ENCODE measurements at places on chromosomes 12 and 14. TPM values are rescaled to one million over a fixed set of nuclear protein-coding genes. Genes with fewer than 3 reads are reported as not detected.

- H3K27me3 ChIP-seq: peaks cover 7% of the 10 kb centered on the region
- H3K27ac ChIP-seq: no peak overlapping the region
- H3K4me1 ChIP-seq: no peaks in the 10 kb centered on the region
- no peaks in the 10 kb centered on the region for H3K36me3 ChIP-seq
- DNase-seq: peak; percentile 36
Measured at GRCh38 chr12:109738878-109739665, 25.4 kb downstream of the FAM222A start.

CLECL1 gene
- total RNA-seq: 3.4 TPM

RERGL gene
- total RNA-seq: 0.72 TPM

CNTN1 gene
- 15.1 TPM for total RNA-seq

- H3K27ac ChIP-seq: no peak overlapping the region
- H3K4me3 ChIP-seq: no peak overlapping the region
- no peak for DNase-seq
- H3K27me3 ChIP-seq: no peaks in the 10 kb centered on the region
- H3K36me3 ChIP-seq: no peaks in the 10 kb centered on the region
- no peaks in the 10 kb centered on the region for H3K4me1 ChIP-seq
Measured at GRCh38 chr14:101714394-101714793, 47.1 kb upstream of the PPP2R5C start.

GRCh38 chr12:123270214-123271000 lies 1.2 kb downstream of the CDK2AP1 start:
- H3K4me3 ChIP-seq: peak overlapping the region; percentile 69
- peak overlapping the region; percentile 78 for H3K27ac ChIP-seq
- no peaks in the 10 kb centered on the region for H3K27me3 ChIP-seq
- DNase-seq: peak; percentile 72

TRPV4 gene
- 4.5 TPM for total RNA-seq

- no peak overlapping the region for H3K4me3 ChIP-seq
- H3K27ac ChIP-seq: no peak overlapping the region
- no peaks in the 10 kb centered on the region for H3K36me3 ChIP-seq
Measured at GRCh38 chr12:18066666-18067065, 23.3 kb downstream of the RERGL start.

SERPINA10 gene
- total RNA-seq: not detected

- no peak overlapping the region for H3K27ac ChIP-seq
- no peaks in the 10 kb centered on the region for H3K27me3 ChIP-seq
- H3K36me3 ChIP-seq: no peaks in the 10 kb centered on the region
- H3K4me1 ChIP-seq: no peaks in the 10 kb centered on the region
Measured at GRCh38 chr14:26320886-26321285, 276.9 kb downstream of the NOVA1 start.

YY1 gene
- 69.4 TPM for total RNA-seq

DNA sequence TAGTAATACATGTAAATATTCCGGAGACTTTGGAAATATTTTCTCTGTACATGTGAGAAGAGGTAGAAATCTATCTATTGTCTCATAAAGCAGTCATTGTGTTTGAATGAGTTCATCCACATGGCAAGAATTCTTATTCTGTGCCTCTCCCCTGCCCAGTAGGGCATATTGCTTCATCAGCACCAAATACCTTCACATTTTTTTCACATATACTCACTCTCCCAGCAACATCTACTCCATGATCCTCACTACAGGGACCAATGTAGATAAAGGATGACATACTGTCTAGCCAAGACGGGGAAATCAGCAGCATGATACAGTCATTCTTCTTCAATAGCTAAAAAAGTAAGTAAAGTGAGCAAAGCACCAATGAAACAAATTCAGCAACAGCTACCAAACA lies 1.3 kb upstream of the TAS2R14 start:
- no peak overlapping the region for H3K4me3 ChIP-seq
- H3K36me3 ChIP-seq: no peaks in the 10 kb centered on the region
- H3K4me1 ChIP-seq: no peaks in the 10 kb centered on the region
- DNase-seq: no peak

DNA sequence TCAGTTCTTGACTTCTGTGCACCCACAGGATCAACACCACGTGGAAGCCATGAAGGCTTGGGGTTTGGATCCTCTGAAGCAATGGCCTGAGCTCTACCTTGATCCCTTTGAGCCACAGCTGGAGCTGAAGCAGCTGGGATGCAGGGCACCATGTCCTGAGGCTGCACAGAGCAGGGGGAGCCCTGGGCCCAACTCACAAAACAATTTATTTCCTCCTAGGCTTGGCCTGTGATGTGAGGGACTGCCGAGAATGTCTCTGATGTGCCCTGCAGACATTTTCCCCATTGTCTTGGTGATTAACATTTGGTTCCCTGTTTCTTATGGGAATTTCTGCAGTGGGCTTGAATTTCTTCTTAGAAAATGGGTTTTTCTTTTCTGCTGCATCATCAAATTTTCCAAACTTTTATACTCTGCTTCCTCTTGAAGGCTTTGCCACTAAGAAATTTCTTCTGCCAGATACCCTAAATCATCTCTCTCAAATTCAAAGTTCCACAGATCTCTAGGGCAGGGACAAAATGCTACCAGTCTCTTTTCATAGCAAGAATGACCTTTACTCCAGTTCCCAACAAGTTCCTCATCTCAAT lies 288.2 kb downstream of the CCDC59 start:
- no peaks in the 10 kb centered on the region for H3K36me3 ChIP-seq
- H3K27me3 ChIP-seq: no peaks in the 10 kb centered on the region

DNA sequence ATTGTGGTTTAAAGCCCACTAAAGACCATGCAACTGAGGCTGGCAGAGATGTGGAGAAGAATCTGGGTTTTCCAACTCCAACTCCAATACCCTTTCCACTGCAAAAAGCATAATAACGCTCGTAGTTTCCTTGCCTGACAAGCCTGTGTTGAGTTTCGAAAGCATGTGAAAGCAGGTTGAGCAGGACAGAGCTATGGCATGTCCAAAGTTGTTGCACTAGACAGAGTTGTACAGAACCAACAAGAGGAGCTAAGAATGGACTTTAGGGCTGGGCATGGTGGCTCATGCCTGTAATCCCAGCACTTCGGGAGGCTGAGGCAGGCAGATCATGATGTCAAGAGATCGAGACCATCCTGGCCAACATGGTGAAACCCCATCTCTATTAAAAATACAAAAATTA lies 572.0 kb upstream of the TBX3 start:
- no peak overlapping the region for H3K27ac ChIP-seq
- no peak for DNase-seq
- no peaks in the 10 kb centered on the region for H3K27me3 ChIP-seq
- H3K4me1 ChIP-seq: peaks cover 3% of the 10 kb centered on the region
- H3K4me3 ChIP-seq: no peak overlapping the region

DNA sequence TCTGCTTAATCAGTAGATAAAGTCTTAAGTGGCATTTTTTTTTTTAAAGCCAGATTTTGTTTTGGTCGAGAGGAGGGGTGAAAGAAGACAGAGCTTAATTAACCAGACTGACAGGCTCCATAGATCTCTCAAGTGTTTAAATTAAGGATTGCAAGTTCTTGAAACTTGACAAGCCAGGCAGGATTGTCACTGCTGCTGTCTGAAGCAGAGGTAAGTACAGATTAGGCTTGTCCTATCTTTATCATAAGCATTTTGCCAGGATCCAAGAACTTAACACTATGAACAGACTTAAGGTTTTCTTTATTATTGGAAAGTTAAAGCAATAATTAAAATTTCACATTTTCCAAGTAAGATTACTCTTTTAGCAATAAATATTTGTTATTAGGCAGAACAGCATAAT lies 179.6 kb upstream of the LMO3 start:
- H3K27me3 ChIP-seq: no peaks in the 10 kb centered on the region
- H3K27ac ChIP-seq: no peak overlapping the region
- no peak for DNase-seq
- H3K36me3 ChIP-seq: no peaks in the 10 kb centered on the region
- no peak overlapping the region for H3K4me3 ChIP-seq

DNA sequence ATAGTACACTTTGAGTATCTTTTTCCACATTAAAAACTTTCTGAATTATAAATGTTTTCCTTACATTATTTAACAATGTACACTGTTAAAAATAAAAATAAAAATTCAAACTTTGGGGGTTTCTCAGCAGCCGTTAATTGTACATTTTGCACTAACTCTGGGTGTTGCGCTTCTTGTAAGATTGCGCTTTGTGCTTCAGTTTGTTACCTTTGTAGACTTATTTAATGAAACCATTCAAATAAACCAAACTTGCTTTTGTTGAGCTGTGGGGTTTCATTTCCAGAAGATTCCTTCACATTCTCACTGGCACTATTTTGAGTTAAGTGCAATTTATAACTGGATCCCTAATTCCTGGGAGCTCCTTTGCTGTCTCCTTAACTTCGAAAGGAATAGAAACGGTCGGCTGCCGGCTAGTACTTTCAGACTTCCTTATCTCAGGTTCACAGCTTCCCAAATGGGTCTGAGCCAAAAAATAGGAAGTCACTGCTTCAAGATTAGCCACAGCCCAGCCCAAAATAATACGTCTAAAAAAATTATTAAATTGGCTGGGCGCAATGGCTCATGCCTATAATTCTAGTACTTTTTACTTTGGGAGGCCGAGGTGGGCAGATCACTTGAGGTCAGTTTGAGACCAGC lies 38.2 kb downstream of the RAD52 start:
- peaks cover 94% of the 10 kb centered on the region for H3K36me3 ChIP-seq
- no peak overlapping the region for H3K27ac ChIP-seq
- no peak overlapping the region for H3K4me3 ChIP-seq
- DNase-seq: no peak
- H3K4me1 ChIP-seq: no peaks in the 10 kb centered on the region
- no peaks in the 10 kb centered on the region for H3K27me3 ChIP-seq

FRMD6 gene
- 13.2 TPM for total RNA-seq

APOF gene
- not detected for total RNA-seq

GRCh38 chr14:70186900-70187451 lies 1.8 kb downstream of the SLC8A3 start:
- H3K27ac ChIP-seq: no peak overlapping the region
- peaks cover 11% of the 10 kb centered on the region for H3K4me1 ChIP-seq
- H3K36me3 ChIP-seq: no peaks in the 10 kb centered on the region
- peaks cover 69% of the 10 kb centered on the region for H3K27me3 ChIP-seq
- peak overlapping the region; percentile 44 for H3K4me3 ChIP-seq

OAS2 gene
- total RNA-seq: 57.7 TPM

DNA sequence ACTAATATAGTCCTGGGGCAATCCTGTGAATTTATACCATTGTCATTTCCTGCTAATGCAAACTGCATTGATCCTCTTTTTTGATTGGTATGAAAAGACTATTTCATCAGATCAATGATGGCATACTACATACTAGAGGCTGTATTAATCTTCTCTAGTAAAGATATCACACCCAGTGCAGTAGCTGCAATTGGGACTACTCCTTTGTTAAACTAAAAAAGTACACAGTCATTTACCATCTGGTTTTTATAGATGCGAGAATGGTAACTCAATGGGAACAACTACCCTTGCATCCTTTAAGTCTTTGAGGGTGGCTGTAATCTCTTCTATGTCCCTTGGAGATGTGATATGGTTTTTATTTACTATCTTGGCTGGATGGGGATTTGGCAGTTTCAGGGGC lies 80.2 kb upstream of the STK38L start:
- no peak overlapping the region for H3K27ac ChIP-seq
- H3K36me3 ChIP-seq: no peaks in the 10 kb centered on the region
- no peak for DNase-seq
- no peaks in the 10 kb centered on the region for H3K27me3 ChIP-seq
- H3K4me1 ChIP-seq: no peaks in the 10 kb centered on the region
- H3K4me3 ChIP-seq: no peak overlapping the region

A2M gene
- total RNA-seq: 2,772 TPM

GRCh38 chr14:24634158-24634557 lies at the start of gene GZMB:
GZMB (minus strand) TSS chr14:24634190; CDS start chr14:24634160, 30 bp downstream.
- H3K36me3 ChIP-seq: no peaks in the 10 kb centered on the region
- H3K27me3 ChIP-seq: no peaks in the 10 kb centered on the region
- H3K4me3 ChIP-seq: no peak within 1 kb of the TSS

CMA1 gene
- total RNA-seq: 1.4 TPM

- DNase-seq: no peak
- no peaks in the 10 kb centered on the region for H3K36me3 ChIP-seq
- H3K27me3 ChIP-seq: no peaks in the 10 kb centered on the region
Measured at GRCh38 chr12:117680312-117680711, 288.5 kb downstream of the KSR2 start.

RAB21 gene
- 83.8 TPM for total RNA-seq

GRCh38 chr12:49680075-49680474 lies 27.1 kb downstream of the FMNL3 start:
- H3K4me3 ChIP-seq: no peak overlapping the region
- H3K27ac ChIP-seq: no peak overlapping the region
- peaks cover 11% of the 10 kb centered on the region for H3K4me1 ChIP-seq
- no peaks in the 10 kb centered on the region for H3K27me3 ChIP-seq

DNA sequence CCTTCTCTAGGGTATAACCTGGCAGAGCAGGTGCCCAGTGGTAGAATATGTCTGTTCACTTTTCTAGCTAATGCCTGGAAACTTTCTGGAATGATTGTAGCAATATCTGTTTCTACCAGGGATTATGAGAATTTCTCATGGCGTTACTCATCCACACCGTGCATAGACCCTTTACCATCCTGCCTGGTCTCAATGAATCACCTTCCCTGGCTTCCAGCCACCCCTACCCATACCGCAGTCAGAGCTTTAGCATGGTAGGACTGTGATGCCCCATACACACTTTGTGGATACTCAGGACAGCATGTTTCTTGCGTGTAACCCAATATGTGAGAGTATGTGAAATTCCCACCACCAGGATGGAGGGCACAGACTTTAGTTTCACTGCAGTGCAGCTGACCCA lies 45.4 kb downstream of the TUNAR start:
- H3K27ac ChIP-seq: no peak overlapping the region
- DNase-seq: no peak
- no peak overlapping the region for H3K4me3 ChIP-seq
- H3K4me1 ChIP-seq: no peaks in the 10 kb centered on the region
- no peaks in the 10 kb centered on the region for H3K36me3 ChIP-seq
- H3K27me3 ChIP-seq: peaks cover 9% of the 10 kb centered on the region

KRT7 gene
- 664 TPM for total RNA-seq

EID3 gene
- 4.4 TPM for total RNA-seq

DNA sequence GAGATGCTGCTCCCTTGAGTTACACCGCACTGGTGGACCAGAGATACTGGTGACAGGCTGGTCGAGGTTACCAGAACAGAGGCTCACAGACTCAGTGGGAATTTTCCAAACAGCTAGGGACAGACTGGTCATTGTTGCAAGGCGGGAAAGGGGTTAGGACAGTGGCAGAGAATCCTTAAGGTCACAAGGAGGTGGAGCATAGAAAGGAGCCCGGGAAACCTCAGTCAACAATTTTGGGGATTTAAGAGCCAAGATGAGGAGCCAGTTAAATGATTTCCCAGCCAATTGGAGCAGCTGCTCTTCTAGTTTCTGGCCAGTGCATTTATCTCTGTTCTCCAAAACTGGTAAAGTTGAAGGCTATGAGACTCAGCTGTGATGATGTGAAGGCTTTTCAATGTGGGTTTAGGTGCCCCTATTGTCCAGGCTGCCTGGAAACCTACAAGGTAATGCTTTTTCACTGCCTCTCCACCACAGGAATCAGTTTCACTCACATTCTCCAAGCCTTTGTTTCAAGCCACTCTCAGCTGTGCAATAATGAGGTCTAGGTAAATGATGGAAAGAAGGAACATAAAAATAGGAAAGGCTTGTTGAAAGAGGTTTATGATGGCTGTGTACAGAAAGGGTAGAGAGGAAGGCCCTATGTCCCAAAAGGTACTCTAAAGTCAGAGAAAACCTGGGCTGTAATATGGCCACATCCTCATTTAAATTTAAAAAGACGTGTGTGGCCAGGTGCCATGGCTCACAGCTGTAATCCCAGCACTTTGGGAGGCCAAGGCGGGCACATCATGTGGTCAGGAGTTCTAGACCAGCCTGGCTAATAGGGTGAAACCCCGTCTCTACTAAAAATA lies 7.0 kb upstream of the TNS2 start:
- peaks cover 37% of the 10 kb centered on the region for H3K4me1 ChIP-seq
- peaks cover 25% of the 10 kb centered on the region for H3K36me3 ChIP-seq
- DNase-seq: no peak
- H3K4me3 ChIP-seq: no peak overlapping the region

SLC39A2 gene
- total RNA-seq: not detected

TAS2R50 gene
- total RNA-seq: 0.55 TPM

Measured in upper lobe of right lung (tissue), 1 donor.